Upper lobe of left lung (tissue), 6 donors: ENCODE measurements at places on chromosomes 2 and 18. TPM values are rescaled to one million over a fixed set of nuclear protein-coding genes. Genes with fewer than 3 reads are reported as not detected.

HOXD12 gene
- not detected for total RNA-seq

ATG9A gene
- 57.7 TPM for total RNA-seq

VAMP5 gene
- 57.5 TPM for total RNA-seq

EFEMP1 gene
- 197 TPM for total RNA-seq

MOCOS gene
- total RNA-seq, result 4.7 TPM

UPP2 gene
- total RNA-seq, result not detected

TCF4 gene
- 92.2 TPM for total RNA-seq

CLHC1 gene
- 27.1 TPM for total RNA-seq

LRATD1 gene
- total RNA-seq, result 5.8 TPM

GREB1L gene
- 0.69 TPM for total RNA-seq

MC4R gene
- not detected for total RNA-seq

TFCP2L1 gene
- 23.4 TPM for total RNA-seq

TAF4B gene
- 9.7 TPM for total RNA-seq

ZNF804A gene
- total RNA-seq, result 0.59 TPM

LBX2 gene
- 1.6 TPM for total RNA-seq

SERPINB10 gene
- total RNA-seq, result 0.11 TPM

LYPD1 gene
- total RNA-seq, result 1.0 TPM

DIPK1C gene
- not detected for total RNA-seq

FOXD4L1 gene
- 0.43 TPM for total RNA-seq

RNF125 gene
- 4.1 TPM for total RNA-seq

VPS4B gene
- 24.1 TPM for total RNA-seq

SULT1C4 gene
- total RNA-seq, result 4.3 TPM

GNAL gene
- total RNA-seq, result 4.6 TPM

TUBA3E gene
- not detected for total RNA-seq

CIB4 gene
- total RNA-seq, result not detected

REV1 gene
- 34.6 TPM for total RNA-seq

GAREM1 gene
- 9.2 TPM for total RNA-seq

MAP2 gene
- 51.3 TPM for total RNA-seq

CFAP65 gene
- total RNA-seq, result 17.8 TPM

PDE1A gene
- total RNA-seq, result 4.3 TPM

ATP6V1C2 gene
- 0.81 TPM for total RNA-seq

TBC1D8 gene
- 26.0 TPM for total RNA-seq

LRRTM1 gene
- not detected for total RNA-seq

POTEJ gene
- total RNA-seq, result not detected

CXCR2 gene
- 6.1 TPM for total RNA-seq

LIMS4 gene
- total RNA-seq, result 0.76 TPM

RIF1 gene
- 41.9 TPM for total RNA-seq

ABCG8 gene
- total RNA-seq, result not detected

NMS gene
- total RNA-seq, result not detected

GRP gene
- not detected for total RNA-seq

RAB6C gene
- total RNA-seq, result not detected

TMEM17 gene
- total RNA-seq, result 2.2 TPM

FEV gene
- total RNA-seq, result not detected

SNORC gene
- 0.20 TPM for total RNA-seq

GKN1 gene
- total RNA-seq, result not detected

SOWAHC gene
- 26.6 TPM for total RNA-seq
